ENCODE measurements at places on chromosomes 2 and 18. TPM values are rescaled to one million over a fixed set of nuclear protein-coding genes. Genes with fewer than 3 reads are reported as not detected.

The TYW5 gene
- total RNA-seq, result 3.1 TPM

The AMER3 gene
- total RNA-seq, result not detected

GRCh38 chr2:106332054-106332453 is 136.2 kb downstream of the RGPD3 start:
- DNase-seq, result no peak

GRCh38 chr18:38329145-38329544 is 763.5 kb upstream of the CELF4 start:
- no peak for DNase-seq

DNA sequence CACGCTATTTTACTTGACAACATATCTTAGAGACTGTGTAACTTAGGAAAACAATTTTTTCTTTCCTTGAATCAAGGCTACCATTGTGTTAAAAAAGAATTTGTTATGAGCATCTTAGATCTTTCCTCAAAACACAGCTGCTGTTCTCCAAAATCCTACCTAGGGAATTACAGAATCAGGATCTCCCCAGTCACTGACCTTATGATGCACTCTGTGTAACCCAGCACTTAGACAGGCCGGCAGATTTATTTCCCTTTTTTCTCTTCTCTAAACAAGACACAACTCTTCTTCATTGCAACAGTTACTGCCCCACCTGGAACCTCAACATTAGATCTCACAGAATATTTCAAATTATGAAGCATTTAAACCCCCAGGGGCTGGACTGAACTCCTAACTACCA is 13.5 kb upstream of the C2orf15 start:
- no peak for DNase-seq

DNA sequence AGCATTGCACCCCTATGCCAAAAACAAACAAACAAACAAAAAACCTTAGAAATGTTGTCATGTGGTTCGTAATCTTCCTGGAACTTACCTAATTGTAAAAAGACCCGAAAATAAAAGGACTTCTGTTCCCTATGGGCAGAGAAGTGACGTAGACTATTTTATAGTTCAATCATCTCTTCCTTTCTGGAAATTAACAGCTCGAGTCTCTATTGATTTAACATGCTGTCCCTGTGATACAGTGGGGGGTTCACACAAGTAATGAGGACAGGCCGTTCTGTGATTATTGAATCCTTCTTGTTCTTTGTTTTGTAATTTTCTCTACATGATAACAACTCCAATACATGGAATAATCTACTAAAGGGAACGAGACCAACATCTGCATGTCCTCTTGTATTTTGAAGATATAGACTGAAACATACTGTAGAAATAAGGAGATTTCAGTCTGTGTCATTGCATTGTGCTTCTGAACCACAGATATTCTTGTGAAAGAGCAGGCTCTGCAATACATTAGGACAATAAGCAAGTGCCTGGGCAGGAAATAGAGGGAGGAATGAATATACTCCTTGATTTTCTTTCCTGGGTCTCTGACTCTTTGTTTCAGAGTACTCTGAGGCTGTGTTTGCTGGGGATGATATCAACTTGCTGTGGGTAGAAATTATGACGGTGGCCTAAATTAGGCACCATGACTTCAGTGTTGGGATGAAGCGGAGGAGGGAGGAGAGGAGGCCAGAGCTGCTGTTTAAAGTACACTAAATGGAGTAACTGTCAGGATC is 65.7 kb upstream of the PPM1B start:
- DNase-seq, result no peak

- no peak for DNase-seq
These were observed 273.3 kb downstream of the ZNF407 start for GRCh38 chr18:74870950-74871349.

GRCh38 chr2:169203952-169204351 is 134.6 kb downstream of the DHRS9 start:
- DNase-seq, result no peak

- no peak for DNase-seq
These were observed 55.3 kb downstream of the RFTN2 start for GRCh38 chr2:197620133-197620532.

Data from cardiac septum (tissue), 1 donor.